ENCODE measurements at places on chromosomes 12 and 14. TPM values are rescaled to one million over a fixed set of nuclear protein-coding genes. Genes with fewer than 3 reads are reported as not detected.

OSGEP gene
- total RNA-seq, result 36.2 TPM

AEBP2 gene
- total RNA-seq, result 18.8 TPM

EPYC gene
- total RNA-seq, result not detected

RFX4 gene
- total RNA-seq, result not detected

GPR84 gene
- total RNA-seq, result not detected

RAB2B gene
- total RNA-seq, result 21.9 TPM

RPGRIP1 gene
- total RNA-seq, result not detected

TPH2 gene
- total RNA-seq, result not detected

TAS2R13 gene
- total RNA-seq, result 1.2 TPM

SERPINA5 gene
- total RNA-seq, result not detected

Data from myocyte (in vitro differentiated cells).